ENCODE measurements at places on chromosomes 1 and 21.

DNA sequence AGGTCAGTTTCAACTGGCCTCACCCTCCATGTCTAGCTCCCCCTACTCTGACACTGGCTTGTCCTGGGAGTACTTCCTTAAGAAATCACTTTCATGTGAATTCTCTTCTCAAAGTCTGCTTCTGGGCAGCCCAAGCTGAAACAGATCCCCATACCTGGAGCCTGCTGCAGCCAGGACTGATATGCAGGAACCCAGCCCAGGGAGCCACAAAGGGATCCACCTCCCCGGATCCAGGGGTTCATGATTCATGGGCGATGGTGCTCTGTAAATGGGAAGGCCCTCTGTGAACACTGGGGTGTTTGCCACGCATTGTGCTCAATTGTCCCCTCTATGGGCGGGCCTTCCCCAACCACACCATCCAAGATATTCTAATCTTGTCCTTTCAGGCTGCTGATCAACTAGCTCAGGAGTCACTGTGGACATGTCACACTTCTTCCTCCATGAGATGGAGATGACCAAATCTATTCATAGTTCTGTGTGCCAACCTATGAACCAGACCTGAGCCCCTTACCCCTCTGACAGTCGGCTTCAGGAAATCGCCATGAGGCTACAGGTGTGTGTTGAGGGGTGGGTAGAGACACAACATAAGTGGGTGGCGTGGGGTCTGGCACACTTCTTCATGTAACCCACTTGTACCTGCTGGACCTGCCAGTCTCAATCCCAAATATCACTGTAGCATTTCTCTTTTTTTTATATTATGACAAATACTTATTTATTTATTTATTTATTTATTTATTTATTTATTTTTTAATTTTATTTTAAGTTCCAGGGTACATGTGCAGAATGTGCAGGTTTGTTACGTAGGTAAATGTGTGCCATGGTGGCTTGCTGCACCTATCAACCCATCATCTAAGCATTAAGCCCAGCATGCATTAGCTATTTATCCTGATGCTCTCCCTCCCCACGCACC, 41.8 kb downstream of the RUNX3 start:
- no peak for DNase-seq

GRCh38 chr1:159982280-159982679, 28.2 kb upstream of the SLAMF9 start:
- no peak for DNase-seq

GRCh38 chr1:167330601-167331293, 110.1 kb downstream of the POU2F1 start:
- DNase-seq = no peak

- no peak for DNase-seq
Measured at GRCh38 chr21:16569679-16570078, 839.9 kb downstream of the USP25 start.

- no peak for DNase-seq
Measured at GRCh38 chr1:116243333-116244054, 129.6 kb upstream of the ATP1A1 start.

- DNase-seq = no peak
Measured at GRCh38 chr1:16464917-16465625, 24.5 kb downstream of the NECAP2 start.
